Motor neuron (in vitro differentiated cells): ENCODE measurements at places on chromosomes 12 and 14. TPM values are rescaled to one million over a fixed set of nuclear protein-coding genes. Genes with fewer than 3 reads are reported as not detected.

Gene PRH2
- total RNA-seq = 3.0 and 3.9 TPM in 2 replicates

Gene RPL41
- total RNA-seq = 2,887 and 2,948 TPM in 2 replicates

Gene APOLD1
- total RNA-seq = 5.0 and 5.1 TPM in 2 replicates

Gene KLHDC1
- 2.3 and 2.6 TPM in 2 replicates for total RNA-seq

Gene MUCL1
- total RNA-seq = not detected in 2 replicates

Gene ACOT6
- total RNA-seq = 0.33 TPM in 1 of 2 replicates, not detected in the other

Gene CACNA2D4
- total RNA-seq = 0.23 and 0.41 TPM in 2 replicates

Gene PLA2G1B
- total RNA-seq = not detected in 2 replicates

Gene NKX2-1
- 0.13 TPM in 1 of 2 replicates, not detected in the other for total RNA-seq

Gene PROX2
- total RNA-seq = 1.00 and 2.5 TPM in 2 replicates

Gene GAS2L3
- total RNA-seq = 2.6 and 3.7 TPM in 2 replicates

Gene ASCL1
- 0.38 TPM in 2 replicates for total RNA-seq

DNA sequence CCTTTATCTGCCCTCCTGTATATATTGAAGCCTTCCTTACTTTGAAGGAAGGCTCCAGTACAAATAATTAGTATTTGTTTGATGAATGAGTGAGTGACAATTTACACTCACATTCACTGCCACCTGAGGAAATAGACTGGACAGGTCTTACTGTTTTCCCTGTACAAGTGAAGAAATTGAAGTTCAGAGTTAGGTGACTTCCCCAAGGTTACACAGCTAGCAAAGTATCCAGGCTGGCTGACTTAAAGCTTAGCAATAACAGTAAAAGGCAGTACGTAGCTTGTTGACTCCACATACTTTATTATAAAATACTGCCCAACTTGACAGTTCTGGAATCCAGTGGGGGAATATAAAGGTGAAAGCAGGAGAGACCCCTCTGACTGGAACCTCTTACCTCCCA is 2.6 kb upstream of the KRT18 start:
- no peak for ATAC-seq

DNA sequence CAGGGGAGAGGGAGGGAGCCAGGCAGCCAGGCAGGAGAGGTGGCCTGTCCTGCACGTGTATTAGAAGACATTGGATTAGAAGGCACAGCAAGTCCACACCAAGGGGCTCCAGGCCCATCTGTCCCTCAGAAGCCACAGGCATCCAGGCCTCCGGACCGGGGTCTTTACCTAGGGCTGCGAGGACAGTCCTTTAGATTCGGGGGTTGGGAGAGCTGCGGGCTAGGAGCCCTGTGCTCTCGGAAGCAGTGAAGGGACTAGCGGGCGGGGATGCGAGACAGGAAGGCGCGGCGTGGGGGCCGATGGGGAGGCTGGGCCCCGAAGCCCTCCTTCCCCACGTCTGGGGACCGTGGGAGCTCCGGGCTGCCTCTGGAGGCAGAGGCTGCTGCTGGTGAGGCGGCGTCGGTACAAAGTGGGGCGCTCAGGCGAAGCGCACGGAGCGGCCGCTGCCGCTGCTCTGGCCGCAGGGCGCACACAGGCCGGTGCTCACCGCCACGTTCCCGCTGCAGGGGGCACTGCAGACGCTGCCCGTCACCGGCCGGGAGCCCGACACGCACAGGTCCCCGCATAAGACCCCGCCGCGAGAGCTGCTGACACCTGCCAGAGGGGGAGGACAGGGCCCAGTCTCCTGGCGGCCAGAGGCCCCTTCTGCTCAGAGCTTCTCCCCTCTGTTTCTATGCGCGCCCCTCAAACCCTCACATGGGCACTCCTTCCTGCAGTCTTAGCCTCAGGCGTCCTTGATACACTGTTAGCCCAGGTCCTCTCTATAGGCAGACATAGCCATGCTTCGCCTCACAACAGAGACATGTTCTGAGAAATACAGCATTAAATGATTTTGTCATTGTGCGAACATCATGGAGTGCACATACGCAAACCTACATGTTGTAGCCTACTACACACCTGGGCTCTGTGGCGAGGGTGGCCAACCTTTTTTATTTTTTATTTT is 17.3 kb downstream of the KRT7 start:
- ATAC-seq = peak; percentile 35

DNA sequence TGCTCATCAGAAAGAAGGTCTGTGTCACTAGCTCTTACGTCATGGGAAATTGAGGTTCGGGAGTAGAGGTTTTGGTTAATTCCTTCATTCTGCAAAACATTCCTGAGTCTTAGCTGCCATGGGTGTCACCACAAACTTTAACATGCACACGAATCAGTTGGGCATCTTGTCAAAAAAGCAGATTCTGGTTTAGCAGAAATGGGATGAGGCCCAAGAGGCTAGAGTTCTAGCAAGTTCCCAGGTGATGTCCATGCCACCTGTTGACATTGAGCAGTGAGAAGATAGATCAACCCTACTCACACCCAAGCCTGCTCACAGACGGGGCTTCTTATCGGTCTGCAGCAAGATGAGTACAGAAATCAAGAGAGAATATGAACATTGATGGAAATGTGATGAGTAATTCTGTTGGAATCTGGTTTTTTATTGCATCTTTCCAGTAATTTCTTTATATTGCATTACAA is 11.7 kb upstream of the RIN3 start:
- no peak for ATAC-seq

DNA sequence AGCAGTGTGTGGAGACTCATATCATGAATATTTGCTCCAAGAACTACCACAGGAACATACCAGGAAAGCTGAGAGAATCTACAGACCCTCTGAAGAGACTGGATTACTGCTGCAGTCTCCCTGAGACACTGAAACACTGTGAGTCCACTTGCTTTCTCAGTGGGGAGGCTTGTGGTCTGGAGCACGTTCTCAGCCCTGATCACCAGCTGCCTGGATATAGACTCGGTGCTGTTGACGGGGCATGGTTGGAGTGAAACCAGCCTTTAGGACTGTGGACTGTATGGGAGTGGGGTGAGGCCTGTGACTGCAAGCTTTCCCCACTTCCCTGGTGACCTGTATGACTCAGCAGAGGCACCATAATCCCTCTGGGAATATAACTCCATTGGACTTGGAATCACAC is 525.8 kb upstream of the FBXO33 start:
- no peak for ATAC-seq

GRCh38 chr14:70317091-70317968 is 42.2 kb downstream of the COX16 start:
- ATAC-seq = no peak

DNA sequence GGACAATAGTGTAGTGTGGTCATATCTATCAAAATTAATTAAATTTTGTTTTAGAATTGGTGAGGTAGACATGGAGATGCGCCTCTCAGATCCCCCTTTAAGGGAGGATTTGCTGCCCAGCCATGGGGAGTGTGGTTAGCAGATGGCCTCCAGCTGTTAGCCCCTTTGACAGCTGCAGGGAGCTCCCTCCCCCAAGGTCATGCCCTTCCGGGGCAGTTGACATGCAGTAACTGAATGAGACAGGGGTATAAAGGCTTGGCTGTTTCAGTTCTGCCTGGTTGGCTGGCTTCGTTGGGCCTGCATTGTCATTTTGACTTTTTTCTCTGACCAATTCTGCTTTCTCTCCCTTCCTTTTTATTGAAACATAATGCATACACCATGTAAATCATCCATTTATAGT is 291.5 kb upstream of the SRRM4 start:
- ATAC-seq = no peak

- no peak for ATAC-seq
Observed at GRCh38 chr14:91237219-91237618, 7.3 kb downstream of the GPR68 start.

DNA sequence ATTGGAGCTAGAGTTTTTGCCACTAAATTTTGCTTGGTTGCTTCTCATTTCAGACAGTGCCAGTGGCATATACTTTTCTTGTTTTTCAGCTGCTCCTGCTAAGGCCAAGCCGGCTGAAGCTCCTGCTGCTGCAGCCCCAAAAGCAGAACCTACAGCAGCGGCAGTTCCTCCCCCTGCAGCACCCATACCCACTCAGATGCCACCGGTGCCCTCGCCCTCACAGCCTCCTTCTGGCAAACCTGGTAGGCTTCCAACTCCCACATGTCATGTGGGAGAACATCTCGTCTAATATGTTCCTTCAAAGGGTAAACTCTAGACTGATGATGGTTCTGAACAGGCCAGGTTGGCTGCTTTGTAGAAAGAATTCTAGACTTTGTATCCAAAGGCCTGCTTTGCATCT is 11.0 kb downstream of the DLST start:
- no peak for ATAC-seq

DNA sequence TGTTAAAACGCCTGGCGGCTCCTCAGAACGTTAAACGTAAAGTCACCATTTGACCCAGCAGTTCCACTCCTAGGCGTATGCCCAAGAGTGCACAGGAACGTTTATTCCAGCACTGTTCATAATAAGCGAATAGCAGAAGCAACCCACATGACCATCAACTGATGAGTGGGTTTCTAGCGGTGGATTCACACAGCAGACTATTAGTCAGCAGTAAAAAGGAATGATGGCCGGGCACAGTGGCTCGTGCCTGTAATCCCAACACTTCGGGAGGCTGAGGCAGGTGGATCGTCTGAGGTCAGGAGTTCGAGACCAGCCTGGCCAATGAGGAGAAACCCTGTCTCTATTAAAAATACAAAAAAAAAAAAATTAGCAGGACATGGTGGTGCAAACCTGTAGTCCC is 22.4 kb upstream of the FBRSL1 start:
- ATAC-seq = no peak

DNA sequence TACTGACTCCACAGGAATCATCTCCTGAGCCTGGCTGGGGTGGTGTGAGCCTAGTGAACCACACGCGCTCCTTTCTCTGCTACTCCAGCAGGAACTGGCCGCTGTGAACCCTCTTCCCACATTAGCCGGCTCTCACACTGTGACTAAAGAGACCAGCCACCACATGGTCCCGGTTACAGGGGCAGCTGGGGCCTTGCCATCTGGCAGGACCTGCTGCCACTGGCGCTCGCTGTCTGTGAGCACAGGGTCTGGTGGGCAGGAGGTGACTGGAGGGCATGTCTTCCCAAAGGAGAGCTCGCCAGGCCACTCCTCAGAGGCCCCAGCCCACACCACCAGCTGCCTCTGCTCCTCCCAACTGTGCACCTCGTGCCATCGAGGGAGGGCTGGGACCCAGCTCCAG is 99.3 kb downstream of the SINHCAF start:
- no peak for ATAC-seq

- ATAC-seq = no peak
Observed at GRCh38 chr14:75969891-75970290, 11.9 kb downstream of the TGFB3 start.

GRCh38 chr12:24695657-24696329 is 253.1 kb downstream of the BCAT1 start:
- no peak for ATAC-seq

DNA sequence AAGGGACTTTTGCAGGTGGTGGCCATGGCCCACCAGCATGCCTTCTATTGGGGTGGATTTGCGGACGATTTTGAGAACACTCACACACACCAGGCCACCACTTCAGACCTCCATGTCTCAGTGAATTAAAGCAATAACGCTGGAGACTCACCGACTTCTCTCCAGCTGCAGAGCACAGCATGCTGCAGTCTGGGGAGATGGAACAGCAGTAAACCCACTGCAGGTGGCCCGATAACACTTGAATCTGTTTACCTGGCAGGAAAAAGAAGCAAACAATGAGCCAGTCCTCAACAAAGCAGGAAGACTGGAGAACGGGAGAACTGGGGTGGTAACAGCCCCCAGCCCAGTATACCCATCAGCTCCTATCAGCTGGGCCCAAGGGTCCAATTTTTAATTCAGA is 21.6 kb downstream of the RFC5 start:
- ATAC-seq = no peak

GRCh38 chr12:26636710-26637328 is 196.2 kb downstream of the ITPR2 start:
- ATAC-seq = no peak

DNA sequence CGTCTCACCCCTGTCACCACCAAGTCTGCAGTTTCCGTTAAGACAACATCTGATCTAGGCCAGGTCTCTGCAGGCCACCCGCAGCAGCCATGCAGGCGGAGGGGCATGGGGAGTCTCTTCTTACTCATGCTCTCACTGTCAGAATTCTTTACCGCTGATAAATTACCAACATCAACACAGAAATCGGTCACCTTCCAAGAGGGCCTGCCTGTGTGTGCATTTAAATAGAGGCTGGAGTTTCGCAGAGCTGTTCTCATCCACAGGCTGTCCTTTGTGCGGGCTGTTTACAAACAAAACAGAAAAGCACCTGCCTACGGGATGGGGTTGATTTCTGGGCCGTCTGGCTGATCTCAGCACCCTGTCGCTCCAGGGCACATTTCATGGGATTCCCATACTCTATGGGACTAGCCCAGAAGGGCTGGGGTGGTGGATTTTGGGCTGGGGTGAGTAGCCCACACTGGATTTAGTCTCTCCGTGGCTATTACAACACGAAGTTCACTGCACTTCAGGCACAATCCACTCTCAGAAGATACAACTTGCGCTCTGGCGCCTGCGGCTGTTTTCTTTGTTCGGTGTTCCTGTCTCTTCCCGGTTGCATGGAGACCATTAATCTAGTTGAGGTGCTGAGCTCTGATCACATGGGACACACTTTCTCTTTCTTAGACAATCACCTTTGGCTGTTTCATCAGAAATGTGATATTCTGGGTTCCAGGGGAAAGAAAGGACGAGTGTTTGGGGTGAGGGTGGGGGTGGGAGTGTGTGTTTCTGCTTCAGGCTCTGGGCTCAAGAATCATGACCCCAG is 331.1 kb downstream of the GLT1D1 start:
- ATAC-seq = no peak

- no peak for ATAC-seq
Observed at GRCh38 chr12:108371801-108372344, 32.8 kb upstream of the CMKLR1 start.

- ATAC-seq = no peak
Observed at GRCh38 chr14:105430042-105430441, 10.4 kb downstream of the MTA1 start.

GRCh38 chr12:14058717-14059116 is 77.3 kb upstream of the GRIN2B start:
- ATAC-seq = no peak

DNA sequence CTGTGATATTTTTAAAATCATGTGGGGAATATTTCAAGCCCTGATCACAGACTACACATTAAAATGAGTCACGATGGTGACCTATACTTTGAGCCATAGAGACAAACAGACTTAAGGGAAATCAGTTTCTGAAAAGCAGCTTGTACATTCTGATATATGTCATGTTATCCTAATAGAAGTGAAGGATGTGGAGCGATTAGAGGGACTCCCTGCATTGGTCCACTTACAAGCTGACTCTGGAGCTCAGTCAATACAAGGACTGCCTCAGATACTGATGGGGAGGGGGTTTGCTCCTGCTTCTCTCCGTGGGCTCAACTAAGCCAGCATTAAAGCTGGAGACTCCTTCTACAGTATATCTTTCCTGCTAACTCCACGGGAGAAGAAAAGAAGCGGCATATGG is 173.5 kb downstream of the ALG10B start:
- peak; percentile 71 for ATAC-seq

- ATAC-seq = no peak
Observed at GRCh38 chr12:106415134-106415533, 57.6 kb downstream of the POLR3B start.

DNA sequence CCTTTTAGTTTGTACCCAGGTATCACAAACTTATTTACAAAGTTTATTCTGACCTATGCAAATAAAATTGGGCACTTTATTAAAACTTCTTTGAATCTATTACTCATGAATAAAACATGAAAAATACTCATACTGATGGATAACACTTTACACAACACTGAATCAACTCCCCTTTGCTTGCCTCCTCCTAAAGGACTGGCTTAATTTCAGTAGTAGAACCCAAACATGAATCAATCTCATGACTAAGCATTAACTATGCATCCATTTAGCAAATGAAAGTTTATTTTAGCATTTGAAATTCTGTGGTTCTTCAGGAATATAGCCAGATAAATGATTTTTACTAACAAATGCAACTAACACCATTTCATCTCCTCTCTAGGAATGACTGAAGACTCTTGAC is 32.4 kb downstream of the DENND5B start:
- ATAC-seq = peak; percentile 70
